ENCODE measurements at places on chromosomes 1 and 21.

DNA sequence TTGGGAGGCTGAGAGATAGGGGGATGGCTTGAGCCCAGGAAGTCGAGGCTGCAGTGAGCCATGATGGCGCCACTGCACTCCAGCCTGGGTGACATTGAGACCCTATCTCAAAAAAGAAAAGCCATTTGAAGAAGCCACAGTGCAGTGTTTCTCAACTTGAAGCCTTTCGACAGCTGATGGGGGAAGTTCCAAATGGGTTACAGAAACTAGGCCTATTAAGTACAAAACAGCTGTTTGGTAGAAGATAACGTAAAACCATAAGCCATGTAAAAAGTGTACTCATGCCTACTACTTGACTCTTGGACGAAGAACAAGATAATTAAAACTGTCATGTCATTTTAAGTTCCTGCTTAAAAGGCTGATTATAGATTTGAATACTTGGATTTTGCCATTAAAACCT, 16.6 kb downstream of the COPA start:
- no peak for DNase-seq

DNA sequence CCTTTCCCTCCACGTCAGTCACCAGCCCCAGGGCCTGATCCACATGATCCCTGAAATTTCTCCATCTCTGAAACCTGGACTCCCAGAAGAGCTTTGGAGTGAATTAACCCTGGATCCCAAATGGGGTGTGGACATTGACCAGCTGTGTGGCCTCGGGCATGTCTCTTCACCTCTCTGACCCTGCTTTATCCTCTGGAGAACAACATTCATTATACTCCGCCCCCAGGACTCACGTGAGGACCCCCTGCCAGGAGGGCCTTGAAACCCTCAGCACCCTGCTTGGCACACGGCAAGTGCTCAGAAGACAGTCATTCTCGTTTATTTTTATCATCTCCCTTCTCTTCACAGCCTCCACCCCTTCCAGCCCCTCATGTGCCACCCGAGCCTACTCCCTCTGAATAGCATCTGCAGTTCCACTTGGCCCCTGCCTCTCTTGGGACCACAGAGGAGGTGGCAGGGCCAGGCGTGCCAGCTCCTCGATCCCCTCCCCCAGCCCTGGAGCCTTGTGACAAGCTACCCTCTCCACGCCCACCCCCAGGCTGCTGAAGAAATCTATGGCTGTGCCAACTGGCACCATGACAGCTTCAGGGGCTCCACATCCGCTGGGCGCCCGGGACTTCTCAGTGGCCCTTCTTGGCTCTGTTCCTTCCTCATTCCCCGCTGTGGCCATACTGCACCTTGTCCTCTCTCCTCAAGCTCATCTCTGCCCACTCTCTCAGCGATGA, 18.0 kb downstream of the ADGRB2 start:
- DNase-seq: no peak

- no peak for DNase-seq
Measured at GRCh38 chr1:117089996-117090395, 29.9 kb downstream of the TTF2 start.

- DNase-seq: no peak
Measured at GRCh38 chr1:93005252-93005598, 44.0 kb upstream of the DIPK1A start.

DNA sequence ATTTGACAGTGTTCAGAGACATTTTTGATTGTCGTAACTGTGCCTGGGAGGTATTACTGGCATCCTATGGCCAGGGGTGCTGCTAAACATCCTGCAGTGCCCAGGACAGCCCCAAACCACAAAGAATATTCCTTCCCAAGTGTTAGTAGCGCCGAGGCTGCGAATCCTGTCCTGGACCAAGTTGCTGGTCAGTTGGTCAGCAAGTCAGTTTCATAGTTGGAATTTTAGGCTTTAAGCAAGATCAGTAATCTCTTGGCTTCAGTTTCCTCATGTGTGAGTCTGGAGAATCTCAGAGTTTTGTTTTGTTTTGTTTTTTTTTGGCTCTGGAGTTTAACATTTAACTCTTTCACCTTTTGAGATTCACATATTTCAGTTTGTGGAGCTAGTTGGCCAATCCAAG, 65.0 kb downstream of the MTR start:
- DNase-seq: no peak

GRCh38 chr1:118986555-118987467, 1.3 kb downstream of the TBX15 start:
- no peak for DNase-seq

DNA sequence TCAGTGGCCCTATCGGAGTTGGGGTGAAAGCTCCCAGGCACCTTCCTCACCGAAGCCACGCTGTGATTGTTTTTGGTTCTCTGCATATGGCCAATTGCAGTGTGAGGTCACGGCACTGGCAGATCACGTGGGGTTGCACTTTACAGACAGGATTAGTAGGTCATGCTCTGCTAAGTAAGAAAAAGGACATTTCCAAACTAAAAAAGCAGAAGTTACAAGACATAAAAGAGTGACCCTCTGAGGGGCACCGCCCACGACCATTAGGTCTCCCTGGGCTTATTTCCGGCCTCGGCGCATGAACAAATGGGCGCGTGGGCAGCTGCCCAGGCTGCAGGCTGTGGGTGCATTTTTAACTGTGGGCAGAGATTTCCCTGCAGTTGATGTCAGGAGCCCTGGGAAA, 2.0 kb downstream of the CAPN9 start:
- no peak for DNase-seq

- peak; percentile 28 for DNase-seq
Measured at GRCh38 chr1:178055093-178055492, 38.8 kb upstream of the RASAL2 start.

- no peak for DNase-seq
Measured at GRCh38 chr1:233863901-233864545, 40.5 kb upstream of the SLC35F3 start.

- DNase-seq: peak; percentile 65
Measured at GRCh38 chr1:3360646-3361257, 93.7 kb upstream of the ARHGEF16 start.

GRCh38 chr1:110602466-110602865, 3.7 kb downstream of the KCNA2 start:
- DNase-seq: no peak

DNA sequence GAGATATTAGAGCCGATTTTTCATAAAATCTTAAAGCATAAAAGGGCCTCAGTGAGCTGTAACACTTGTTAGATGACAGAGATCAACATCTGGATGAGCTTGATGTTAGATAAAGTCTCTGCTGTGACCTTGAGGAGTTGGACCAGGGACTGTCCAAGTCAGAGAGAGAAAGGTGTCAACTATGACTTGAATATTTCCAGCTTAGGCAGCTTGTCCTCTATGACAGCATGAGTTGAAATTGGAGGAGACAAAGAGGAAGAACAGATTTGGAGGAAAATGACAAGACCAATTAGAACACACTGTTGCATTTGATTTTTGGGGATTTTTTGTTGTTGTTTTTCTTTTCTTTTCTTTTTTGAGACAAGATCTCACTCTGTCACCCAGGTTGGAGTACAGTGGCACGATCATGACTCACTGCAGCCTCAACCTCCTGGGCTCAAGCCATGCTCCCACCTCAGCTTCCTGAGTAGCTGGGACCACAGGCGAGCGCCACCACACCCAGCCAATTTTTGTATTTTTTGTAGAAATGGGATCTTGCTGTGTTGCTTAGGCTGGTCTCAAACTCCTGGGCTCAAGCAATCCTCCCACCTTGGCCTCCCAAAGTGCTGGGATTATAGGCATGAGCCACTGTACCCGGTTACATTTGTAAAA, 35.3 kb upstream of the CLIC4 start:
- no peak for DNase-seq
